Lower lobe of right lung (tissue), 2 donors: ENCODE measurements at places on chromosomes 1 and 21. TPM values are rescaled to one million over a fixed set of nuclear protein-coding genes. Genes with fewer than 3 reads are reported as not detected.

DNA sequence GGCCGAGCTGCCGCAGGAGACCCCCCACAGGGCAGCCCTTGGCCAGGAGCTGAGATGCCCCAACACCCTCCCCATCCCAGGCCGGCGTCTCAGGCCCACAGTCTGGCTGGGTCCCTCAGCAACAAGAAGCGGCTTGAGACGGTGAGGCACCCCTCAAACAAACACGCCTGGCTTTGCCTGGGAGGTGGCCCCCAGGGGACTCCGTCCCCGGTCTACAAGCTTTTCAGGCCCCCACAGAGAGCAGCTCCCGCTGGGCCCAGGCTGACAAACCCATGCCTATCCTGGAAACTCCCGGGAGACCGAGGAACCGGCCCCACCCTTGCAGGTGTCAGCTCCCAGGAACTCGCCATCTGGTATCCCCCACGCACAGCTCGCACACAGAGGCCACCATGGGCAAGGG, 67.0 kb downstream of the ARHGEF16 start:
- DNase-seq: no peak

DNA sequence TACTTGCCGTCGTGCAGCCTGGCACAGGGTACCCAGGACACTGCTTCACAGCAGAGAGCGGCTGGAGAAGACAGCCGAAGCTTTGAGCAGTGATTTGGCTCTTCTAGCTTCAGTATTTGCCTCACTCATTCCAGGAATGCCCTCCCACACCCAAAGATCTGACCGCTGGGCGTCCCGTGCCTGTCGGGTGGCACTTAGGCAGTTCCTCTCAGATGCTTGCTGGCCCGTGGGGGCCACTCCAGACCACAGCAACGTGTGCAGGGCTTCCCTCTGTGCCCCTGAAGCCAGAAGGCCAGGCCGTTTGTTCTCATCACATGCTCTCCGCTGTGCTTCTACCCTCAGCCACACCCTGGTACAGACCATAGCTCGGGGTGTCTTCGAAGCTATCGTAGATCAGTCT, 17.0 kb downstream of the RRP1B start:
- no peak for DNase-seq

DNA sequence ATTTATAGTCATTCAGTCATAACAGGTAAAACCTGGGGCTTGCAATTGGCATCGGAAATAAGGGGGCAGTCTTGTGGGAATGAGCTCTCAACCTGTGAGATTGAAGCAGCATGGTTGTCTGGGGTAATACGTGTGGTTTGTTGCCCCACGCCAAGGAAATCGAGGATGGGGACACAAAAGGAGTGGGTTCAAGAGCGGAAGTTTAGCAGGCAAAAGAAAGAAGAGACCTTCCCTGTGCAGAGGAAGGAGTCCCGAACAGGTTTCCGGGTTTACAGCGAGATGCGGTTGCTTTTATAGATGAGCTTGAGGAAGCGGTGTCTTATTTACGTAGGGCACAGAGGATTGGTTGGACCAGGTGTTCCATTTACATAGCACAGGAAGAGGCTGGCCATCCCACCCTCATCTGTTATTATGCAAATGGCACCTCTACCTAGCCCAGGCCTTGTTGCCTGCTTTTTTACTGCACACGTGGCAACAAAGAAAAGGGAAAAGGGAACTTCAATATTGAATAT, 37.3 kb downstream of the IFNAR1 start:
- no peak for DNase-seq

The IL19 gene
- not detected for total RNA-seq

DNA sequence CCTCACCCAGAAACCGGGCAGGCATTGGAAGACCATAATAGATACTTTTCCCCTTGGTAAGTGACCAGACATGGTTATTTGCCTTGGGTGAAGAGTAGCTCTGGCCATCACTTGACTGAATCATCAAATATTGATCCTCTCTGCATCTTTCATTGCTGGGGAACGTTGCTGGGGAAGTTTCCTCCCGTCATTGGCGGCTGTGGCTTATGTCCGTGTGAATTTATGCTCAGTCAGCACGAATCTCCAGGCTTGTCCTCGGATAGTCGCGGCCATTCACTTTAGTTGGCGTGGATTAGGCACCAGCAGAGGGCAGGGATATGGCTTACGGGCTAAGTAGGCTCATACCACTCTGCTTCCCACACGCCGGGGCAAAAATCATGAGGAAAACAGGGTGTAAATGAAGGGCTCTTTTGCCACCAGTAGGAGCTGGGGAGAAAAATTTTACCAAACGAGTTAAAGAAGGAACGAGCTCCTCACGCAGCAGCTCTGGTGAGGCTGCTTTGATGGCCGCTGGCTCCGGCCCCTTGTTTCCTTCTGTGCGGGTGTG, 473.4 kb downstream of the CAMTA1 start:
- no peak for DNase-seq

DNA sequence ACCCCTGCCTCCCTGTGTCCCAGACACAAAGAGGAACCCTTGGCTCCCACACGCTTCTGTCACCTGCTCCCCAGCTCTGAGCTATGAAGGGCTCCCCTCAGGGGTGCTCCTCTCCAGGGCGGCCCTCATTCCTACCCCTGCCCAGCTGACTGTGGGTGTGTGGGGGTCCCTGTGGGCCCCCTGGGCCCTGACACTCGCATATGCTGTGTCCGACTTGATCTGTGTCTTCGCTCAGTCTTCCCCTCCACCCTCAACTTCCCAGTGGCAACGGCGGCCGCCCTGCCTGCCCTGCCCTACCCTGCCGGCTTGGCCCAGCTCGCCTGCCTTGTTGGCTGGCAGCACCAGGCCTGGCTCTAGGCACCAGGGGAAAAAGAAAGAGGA, 1.2 kb downstream of the KCNQ4 start:
- no peak for DNase-seq

The EDARADD gene
- 0.89 TPM for total RNA-seq

DNA sequence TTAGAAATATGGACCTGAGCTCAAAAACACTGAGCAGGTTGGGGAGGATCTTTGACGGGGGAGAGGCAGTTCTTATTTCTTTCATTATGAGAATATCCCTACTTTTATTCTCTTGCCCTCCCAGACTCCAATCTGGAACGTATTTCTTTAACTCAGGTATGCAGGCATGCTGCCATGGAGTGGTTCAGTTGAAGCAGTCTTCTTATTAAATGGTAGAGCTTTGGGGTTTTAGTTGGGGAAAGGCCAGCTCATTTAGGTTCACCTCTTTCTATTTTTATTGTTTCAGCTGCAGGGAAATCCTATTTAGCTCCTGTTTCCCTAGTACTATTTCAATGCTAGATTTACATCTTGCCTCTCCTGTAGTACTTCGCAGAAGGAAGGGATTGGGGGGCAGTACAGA, 198.9 kb downstream of the TTLL7 start:
- DNase-seq: no peak
